ENCODE measurements at places on chromosomes 3 and 15.

DNA sequence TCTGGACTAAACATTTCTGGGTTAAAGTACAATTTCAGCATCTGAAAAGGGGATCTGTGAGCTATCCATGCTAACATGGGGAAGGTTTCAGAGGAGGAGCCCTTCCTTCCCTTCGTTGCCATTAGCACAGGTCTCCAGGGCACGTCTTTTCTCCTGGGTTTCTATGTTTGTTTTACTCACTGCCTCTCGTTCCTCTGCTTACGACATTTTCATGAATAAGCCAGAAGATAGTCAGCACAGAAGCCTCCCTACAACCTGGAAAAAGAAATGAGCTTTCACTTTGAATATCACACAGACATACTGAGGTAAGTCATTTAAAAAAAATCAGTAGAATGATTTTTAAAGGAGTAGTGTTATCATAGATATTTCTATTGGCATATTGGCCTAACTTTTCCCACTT, 117.2 kb upstream of the KCNMB2 start:
- no peak for DNase-seq

DNA sequence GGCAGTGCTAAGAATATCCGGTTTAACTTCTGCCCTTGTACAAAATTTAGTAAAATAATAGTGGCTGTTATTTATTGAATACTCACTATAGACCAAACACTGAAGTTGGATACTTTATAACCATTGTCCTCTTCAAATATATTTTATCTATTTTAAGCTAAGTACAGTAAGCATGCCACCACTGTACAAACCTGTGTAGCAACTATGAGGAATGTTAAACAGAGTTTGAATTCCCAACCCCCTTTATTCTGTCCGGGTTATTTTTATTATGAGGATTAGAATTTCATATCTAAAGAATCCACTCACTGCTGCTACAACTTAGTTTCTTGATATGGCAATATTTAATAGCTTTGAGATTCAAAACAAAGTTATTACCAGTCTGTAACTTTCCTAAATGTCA, 203.5 kb upstream of the RBMS3 start:
- no peak for DNase-seq

DNA sequence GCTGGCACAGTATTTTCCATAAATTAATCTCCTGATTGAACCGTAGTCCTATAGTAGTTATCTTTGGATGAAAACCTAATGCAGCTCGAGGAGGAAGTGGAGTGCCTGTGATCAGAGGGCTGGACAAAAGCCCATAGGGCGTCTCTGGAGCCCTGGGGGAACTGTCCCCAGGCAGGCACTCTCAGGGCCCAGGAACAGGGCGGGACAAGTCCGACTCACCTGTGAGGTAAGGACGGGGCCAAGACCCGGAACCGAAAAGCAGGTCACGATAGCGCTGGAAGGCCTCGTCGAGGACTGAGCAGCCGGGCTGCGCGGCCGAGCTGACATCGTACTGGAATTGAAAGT, 341 bp downstream of the HEXA start:
- no peak for DNase-seq

DNA sequence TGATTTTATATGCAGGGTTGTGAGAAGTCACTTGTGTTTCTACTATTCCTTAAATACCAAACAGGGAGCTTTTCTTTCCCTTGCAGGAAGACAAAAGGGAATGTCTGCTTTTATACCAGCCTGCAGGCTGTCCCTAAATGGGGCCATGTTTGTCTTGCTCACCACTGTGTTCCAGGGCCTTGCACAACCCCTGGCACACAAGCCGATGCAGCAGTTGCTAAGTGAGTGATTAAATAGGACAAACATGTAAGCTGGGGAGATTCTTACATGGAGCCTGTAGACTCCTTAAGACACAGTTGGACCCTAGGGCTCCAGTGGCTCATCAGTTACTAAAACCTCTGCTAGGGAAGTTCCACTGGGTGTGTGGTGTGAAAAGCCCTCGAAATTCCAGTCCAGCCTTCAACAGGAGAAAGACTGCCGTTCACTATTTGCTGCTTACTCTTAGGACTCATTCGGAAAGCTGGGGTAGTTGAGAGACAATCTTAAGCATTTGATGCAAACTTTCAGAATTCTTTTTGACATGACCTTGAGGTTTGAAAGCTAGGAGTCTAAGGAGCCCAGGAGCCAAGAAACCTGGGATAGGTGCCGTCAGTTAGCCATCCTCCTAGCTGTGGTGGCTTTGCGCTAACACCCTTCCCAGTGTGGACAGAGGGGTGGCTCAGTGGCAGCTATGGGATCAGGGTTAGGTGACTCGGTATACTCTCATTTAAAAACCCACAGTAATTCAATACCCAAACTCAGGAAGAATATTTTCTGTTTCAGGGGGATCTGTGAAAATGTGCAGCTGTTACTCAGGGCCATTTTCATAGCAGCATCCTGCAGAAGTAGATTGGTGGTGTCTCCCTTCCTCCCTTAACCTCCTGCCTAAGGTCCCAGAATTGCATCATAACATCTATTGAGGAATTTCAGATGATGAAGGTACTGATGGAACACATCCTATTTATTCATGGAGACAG, 39.1 kb downstream of the SYNM start:
- DNase-seq: no peak

GRCh38 chr3:118075873-118076272, 958.8 kb downstream of the IGSF11 start:
- no peak for DNase-seq

DNA sequence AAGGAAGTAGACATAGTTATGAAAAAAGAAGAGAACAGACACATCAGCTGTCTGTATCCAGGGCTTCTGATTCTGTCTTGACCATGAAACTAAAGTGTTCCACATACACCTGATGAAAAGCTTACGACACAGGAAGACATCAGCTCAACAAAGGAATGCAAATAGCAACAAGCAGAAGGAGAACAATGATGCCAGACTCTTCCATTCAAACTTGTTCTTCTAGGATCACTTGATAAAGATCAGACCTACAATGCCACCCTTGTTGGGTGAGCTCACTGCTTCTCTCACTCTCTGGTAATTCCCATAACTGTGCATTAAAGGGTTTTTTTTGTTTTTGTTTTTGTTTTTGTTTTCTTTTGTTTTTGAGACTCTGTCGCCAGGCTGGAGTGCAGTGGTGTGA, 49.7 kb downstream of the GATM start:
- no peak for DNase-seq

DNA sequence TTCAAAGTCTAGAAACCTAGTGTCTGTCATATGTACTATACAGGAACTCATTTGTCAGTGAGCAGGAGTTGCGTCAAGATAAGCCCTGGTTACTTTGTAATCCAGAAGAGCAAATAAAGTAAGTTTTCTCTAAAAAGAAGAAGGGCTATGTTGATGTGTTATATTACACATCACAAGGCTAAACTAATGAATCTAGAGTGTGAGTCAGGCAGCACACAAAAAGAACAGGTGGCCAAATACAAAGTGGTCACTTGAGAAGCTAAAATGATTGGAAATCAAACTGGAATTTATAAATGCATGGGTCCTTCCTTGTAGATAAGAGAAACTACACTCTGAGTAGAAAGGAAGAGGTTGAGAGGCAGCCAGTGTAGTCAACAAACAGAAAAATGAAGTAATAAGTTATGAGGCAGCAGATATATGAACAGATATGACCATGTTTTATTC, 771.6 kb downstream of the DIPK2A start:
- DNase-seq: no peak

- DNase-seq: no peak
These were observed 63.1 kb downstream of the C3orf70 start for GRCh38 chr3:185089751-185090150.
